ENCODE measurements at places on chromosomes 2 and 18. TPM values are rescaled to one million over a fixed set of nuclear protein-coding genes. Genes with fewer than 3 reads are reported as not detected.

The GPR17 gene
- total RNA-seq: not detected

The LYPD6B gene
- not detected for total RNA-seq

DNA sequence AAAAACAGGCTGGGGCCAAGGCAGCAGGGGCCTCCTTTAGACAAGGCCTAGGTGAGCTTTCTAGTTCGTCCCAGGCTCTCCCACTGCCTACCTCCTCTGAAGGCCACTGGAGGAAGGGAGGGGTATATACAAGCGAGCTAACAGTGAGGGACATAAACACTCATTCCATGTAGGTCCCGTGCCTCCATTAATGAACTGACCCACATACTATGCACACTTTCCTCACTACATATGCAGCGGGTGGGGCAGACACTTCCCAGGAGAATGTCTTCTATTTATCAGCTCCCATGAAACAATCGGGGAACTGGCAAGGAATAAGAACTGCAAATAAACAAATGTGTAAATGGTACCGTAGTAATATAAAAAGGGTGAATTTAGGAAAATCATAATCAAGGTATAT, 336.5 kb downstream of the NBAS start:
- no peaks in the 10 kb centered on the region for H3K27me3 ChIP-seq
- DNase-seq: no peak
- H3K4me3 ChIP-seq: no peak overlapping the region
- no peaks in the 10 kb centered on the region for H3K4me1 ChIP-seq
- no peak overlapping the region for H3K27ac ChIP-seq
- H3K36me3 ChIP-seq: peaks cover 44% of the 10 kb centered on the region

DNA sequence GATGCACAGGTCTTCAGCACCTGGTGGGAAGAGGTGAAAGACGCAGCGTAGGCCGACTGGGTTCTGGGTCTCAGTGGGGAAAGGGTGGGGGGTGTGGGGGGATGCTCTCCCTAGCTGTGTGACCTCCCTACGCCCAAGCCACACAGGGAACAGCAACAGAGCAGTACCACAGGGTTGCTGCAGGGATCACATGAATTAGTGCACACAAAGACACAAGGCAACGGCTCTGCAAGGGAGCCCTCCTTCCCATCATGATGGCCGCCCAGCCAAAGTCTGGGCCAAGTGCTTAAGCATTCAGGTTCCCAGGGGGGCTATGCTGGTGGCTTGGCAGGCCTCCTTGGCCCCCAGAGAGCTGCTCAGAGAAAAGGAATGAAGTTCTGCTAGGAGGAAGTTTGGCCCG, 28.2 kb upstream of the GBX2 start:
- no peaks in the 10 kb centered on the region for H3K36me3 ChIP-seq
- no peak for DNase-seq
- H3K27ac ChIP-seq: no peak overlapping the region
- peaks cover 2% of the 10 kb centered on the region for H3K27me3 ChIP-seq
- no peaks in the 10 kb centered on the region for H3K4me1 ChIP-seq

DNA sequence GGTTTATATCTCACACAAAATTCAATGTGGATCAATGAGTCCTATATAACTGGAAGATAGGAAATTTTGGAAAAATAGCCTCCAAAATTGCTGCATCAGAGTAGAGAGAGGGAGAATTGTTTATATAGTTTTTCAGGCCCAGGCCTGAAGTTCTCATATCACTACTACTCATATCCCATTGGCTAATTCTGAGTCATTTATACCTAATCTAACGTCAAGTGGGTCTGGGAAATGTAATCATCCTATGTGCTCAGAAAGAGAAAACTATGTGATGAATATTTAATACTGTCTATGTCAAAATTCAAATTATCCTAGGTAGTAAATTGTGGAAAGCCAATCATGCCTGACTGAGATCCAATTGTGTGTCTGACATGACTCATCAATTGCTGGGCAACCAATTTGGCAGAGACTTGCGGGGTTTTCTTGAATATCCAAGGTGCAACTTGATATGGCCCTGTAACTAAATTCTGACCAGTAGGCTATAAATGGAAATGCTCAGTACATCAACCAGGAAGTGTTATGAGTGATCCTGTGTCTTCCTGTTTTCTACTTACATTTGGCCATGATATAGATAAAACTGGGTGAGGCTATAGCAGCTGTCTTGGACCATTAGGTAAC, 744.4 kb downstream of the KCNJ3 start:
- no peak for DNase-seq
- H3K36me3 ChIP-seq: no peaks in the 10 kb centered on the region
- no peak overlapping the region for H3K27ac ChIP-seq
- no peaks in the 10 kb centered on the region for H3K27me3 ChIP-seq
- no peak overlapping the region for H3K4me3 ChIP-seq

All from activated CD4-positive, alpha-beta memory T cell treated with anti-CD3 and anti-CD28 coated beads for 36 hours (primary cell).